ENCODE measurements at places on chromosomes 11 and 22.

- no peak for DNase-seq
Measured at GRCh38 chr11:72012897-72013721, 14.4 kb downstream of the IL18BP start.

DNA sequence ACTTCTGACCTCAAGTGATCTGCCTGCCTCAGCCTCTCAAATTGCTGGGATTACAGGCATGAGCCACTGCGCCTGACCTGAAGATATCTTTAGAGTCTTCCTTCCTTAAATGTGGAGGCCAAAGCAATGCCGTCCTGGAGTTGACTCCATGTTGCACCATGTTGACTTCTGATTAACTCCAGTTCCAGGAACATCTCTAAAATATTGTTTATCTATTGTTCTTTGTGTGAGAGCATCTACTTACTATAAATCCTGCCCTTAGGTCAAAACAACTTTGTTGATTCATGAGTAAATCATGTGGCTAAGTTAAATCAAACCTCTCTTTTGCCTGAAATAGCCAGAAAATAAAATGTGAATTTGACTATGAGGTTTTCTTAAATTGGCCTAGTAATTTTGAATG is 56.6 kb upstream of the CAPRIN1 start:
- no peak for DNase-seq

- no peak for DNase-seq
Measured at GRCh38 chr11:108939135-108939534, 274.3 kb downstream of the DDX10 start.

GRCh38 chr11:8392166-8392565 is 128.5 kb upstream of the LMO1 start:
- DNase-seq, result no peak

DNA sequence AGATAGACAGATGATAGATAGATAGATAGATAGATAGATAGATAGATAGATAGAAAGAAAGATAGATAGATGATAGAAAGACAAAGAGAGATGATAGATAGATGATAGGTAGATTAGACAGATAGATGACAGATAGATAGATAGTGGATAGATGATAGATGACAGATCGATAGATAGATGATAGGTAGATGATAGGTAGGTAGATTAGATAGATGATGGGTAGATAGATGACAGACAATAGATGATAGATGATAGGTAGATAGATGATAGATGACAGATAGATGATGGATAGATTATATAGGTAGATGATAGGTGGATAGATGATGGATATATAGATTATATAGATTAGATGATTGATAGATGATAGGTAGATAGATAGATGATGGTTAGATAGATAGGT is 4.3 kb downstream of the LZTR1 start:
- DNase-seq, result no peak

All from CD4-positive, alpha-beta T cell treated with Interleukin-6 for 4 hours (primary cell).